ENCODE measurements at places on chromosomes 13 and 19. TPM values are rescaled to one million over a fixed set of nuclear protein-coding genes. Genes with fewer than 3 reads are reported as not detected.

DNA sequence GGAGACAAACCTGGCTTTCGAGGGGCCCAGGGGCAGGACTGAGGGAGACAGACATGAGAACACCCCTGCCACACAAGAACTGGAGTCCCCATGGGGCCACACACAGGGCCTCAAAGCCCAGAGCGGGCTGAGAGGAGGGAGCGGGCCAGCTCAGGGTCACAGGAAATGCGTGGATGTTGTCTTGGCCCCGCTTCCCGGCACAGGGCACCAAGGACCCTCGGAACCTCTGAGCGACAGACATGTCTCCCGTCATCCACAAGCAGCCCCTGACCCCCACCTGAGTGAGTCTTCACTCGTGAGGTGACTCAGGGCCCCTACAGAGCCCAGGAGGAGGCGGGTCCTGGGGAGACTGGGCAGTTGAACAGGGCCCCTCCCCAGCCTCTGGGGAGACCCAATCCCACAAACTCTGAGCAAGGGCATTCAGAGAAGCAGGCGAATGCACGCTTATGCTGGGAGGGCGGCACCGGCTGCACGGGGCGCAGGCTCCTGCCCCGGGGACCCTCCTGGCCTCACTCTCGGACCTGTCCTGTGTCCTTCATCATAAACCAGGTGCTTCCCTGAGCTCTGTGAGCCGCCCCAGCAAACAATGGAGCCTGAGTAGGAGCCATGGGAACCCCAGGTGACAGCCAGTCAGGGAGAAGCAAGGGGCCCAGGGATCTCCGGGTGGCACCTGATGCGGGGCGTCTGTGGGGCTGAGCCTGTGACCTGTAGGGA is 20.1 kb downstream of the SGTA start:
- peaks cover 94% of the 10 kb centered on the region for H3K36me3 ChIP-seq
- no peak overlapping the region for H3K27ac ChIP-seq
- no peak overlapping the region for H3K4me3 ChIP-seq
- DNase-seq, result no peak
- no peaks in the 10 kb centered on the region for H3K4me1 ChIP-seq
- H3K27me3 ChIP-seq, result no peaks in the 10 kb centered on the region

Gene CYP2S1
- total RNA-seq, result 0.44 TPM

DNA sequence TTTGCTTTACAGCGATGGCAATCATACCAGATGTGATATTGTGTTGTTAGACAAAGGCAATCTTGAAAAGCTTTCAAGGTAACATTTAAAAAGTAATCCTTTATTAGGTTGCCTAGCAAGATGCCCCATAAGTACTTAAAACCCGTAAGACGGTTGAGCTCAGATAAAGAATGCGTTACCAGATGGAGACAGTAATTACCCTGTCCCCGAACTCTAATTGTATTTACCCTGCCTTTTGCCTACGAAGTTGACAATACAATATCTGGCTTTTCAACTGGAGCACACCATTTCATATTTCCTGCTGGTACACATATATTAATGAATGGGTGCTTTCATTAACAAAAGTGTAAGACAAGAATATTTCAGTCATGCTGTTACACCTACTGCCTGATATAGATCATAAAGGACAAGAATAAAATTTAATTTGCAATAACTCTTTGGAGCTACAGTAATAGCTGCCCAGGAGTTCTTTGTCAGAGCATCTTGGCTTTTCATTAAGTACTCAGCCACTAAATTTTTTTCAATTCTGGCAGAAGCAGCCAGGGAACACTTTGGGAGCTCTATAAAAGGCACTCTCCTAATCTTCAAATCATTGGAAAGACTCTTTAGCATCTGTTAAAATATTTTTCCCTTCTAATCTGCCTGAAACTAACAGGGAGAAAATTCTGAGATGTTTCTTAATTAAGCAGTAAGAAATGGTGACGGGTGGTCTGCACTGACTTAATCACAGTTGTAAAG is 63.8 kb downstream of the DCT start:
- no peak for DNase-seq
- H3K36me3 ChIP-seq, result no peaks in the 10 kb centered on the region
- H3K4me1 ChIP-seq, result no peaks in the 10 kb centered on the region
- no peaks in the 10 kb centered on the region for H3K27me3 ChIP-seq

- H3K4me3 ChIP-seq, result no peak overlapping the region
- H3K27ac ChIP-seq, result no peak overlapping the region
- no peaks in the 10 kb centered on the region for H3K36me3 ChIP-seq
Measured at GRCh38 chr13:90768116-90768515, 579.4 kb upstream of the MIR17HG start.

DNA sequence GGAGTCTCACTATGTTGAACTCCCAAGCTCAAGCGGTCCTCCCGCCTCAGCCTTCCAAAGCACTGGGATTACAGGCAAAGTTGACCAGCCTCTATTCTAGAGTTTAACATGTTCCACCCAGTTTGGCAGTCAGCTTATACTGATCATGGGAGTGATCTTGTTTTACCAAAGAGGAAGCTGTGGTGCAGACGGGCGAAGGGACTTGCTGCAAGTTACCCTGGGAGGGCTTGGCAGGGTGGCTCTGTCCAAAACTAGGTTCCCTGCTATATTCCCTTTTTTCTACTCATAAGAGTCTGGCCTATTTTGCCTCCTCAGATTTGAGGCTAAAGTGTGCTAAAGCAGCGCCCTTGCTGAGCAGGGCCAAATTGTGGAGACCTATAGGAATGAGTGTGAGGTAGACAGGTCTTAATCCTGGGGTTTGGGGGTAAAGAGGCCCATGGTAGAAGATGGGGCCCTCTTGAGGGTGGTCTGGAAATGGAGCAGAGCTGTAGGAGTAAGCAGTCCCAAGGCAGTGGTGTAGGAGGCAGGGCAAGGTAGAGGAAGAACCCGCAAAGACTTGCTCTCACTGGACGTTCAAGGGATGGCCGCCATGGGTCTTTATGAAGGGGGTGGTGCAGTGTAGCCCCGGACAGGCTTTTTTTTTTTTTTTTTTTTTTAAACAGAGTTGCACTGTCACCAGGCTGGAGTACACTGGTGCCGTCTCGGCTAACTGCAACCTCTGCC is 3.3 kb downstream of the RPS19 start:
- H3K27me3 ChIP-seq, result no peaks in the 10 kb centered on the region
- H3K4me1 ChIP-seq, result peaks cover 26% of the 10 kb centered on the region
- H3K4me3 ChIP-seq, result no peak overlapping the region

Gene F7
- total RNA-seq, result 0.40 TPM

Gene N4BP2L1
- 23.4 TPM for total RNA-seq

- H3K4me3 ChIP-seq, result no peak overlapping the region
- H3K27me3 ChIP-seq, result no peaks in the 10 kb centered on the region
- H3K27ac ChIP-seq, result no peak overlapping the region
Measured at GRCh38 chr13:113013303-113013702, 44.3 kb downstream of the MCF2L start.

DNA sequence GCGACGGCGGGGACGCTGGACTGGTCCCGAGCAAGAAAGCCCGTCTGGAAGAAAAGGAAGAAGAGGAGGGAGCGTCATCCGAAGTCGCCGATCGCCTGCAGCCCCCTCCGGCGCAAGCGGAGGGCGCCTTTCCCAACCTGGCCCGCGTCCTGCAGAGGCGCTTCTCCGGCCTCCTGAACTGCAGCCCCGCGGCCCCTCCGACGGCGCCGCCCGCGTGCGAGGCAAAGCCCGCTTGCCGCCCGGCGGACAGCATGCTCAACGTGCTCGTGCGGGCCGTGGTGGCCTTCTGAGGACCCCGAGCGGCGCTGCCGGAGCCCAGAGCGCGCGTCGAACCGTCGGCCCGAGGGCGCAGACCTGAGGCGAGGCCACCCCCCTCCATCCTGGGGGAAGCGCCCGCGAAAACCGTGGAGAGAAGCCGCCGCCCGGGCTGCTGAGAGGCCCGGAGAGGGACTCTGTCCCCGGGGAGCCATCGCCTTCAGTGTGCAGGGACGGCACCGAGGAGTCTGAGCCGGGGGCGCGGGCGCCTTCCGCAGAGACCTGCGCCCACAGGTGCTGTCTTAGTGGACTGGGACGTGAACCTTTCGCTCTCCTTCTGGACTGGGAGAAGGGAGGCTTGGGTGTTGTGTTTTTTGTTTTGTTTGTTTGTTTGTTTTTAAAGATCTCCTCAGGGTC is 3.5 kb downstream of the IER2 start:
- no peak for DNase-seq
- H3K27me3 ChIP-seq, result peaks cover 3% of the 10 kb centered on the region
- H3K36me3 ChIP-seq, result peaks cover 10% of the 10 kb centered on the region
- peak overlapping the region; percentile 75 for H3K4me3 ChIP-seq

- DNase-seq, result no peak
- peak overlapping the region; percentile 83 for H3K27ac ChIP-seq
- peaks cover 11% of the 10 kb centered on the region for H3K4me1 ChIP-seq
- H3K27me3 ChIP-seq, result no peaks in the 10 kb centered on the region
Measured at GRCh38 chr13:33206425-33206824, 79.1 kb downstream of the STARD13 start.

Gene RDH8
- total RNA-seq, result not detected

Gene MEDAG
- total RNA-seq, result 10.8 TPM

Gene DNAJB1
- total RNA-seq, result 91.1 TPM

GRCh38 chr19:34669305-34669704 is 7.7 kb downstream of the SCGB2B2 start:
- DNase-seq, result no peak
- H3K4me1 ChIP-seq, result peaks cover 14% of the 10 kb centered on the region
- no peak overlapping the region for H3K27ac ChIP-seq
- no peaks in the 10 kb centered on the region for H3K36me3 ChIP-seq
- no peak overlapping the region for H3K4me3 ChIP-seq

DNA sequence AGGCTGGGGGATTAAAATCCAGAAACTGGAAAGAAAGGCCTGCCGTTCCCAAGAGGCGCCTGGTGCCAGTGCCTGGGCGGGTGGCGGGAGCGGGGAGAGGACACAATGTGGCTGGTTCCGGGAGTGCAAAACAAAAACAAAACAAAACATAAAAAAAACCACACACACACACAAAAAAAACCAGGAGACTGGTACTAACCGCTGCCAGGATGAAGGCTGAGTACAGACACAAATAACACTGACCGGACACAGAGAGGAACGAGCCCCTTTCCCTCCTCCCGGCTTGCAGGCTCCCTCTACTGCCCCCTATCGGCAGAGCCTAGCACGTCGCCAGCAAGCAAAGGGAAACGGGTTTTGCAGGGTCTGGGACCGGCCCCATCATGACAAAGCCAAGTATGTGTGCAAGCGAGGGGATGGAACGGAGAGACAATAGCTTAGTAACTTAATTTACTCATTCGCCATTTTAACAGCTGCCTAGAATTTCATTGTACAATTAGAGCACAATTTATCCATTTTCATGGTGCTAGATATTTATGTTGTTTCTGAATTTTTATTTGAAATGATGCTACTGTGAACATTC is 17.9 kb upstream of the ZDHHC20 start:
- no peaks in the 10 kb centered on the region for H3K27me3 ChIP-seq
- no peaks in the 10 kb centered on the region for H3K36me3 ChIP-seq

GRCh38 chr19:7255119-7255518 is 39.1 kb downstream of the INSR start:
- H3K4me3 ChIP-seq, result no peak overlapping the region
- no peak for DNase-seq
- no peak overlapping the region for H3K27ac ChIP-seq
- H3K27me3 ChIP-seq, result no peaks in the 10 kb centered on the region
- peaks cover 1% of the 10 kb centered on the region for H3K36me3 ChIP-seq

- no peaks in the 10 kb centered on the region for H3K36me3 ChIP-seq
- no peaks in the 10 kb centered on the region for H3K27me3 ChIP-seq
- no peak overlapping the region for H3K4me3 ChIP-seq
- H3K27ac ChIP-seq, result no peak overlapping the region
Measured at GRCh38 chr13:105073041-105073440, 1462.4 kb downstream of the EFNB2 start.

- no peak overlapping the region for H3K4me3 ChIP-seq
- no peak overlapping the region for H3K27ac ChIP-seq
- no peaks in the 10 kb centered on the region for H3K27me3 ChIP-seq
- H3K4me1 ChIP-seq, result peaks cover 3% of the 10 kb centered on the region
- DNase-seq, result no peak
- H3K36me3 ChIP-seq, result no peaks in the 10 kb centered on the region
Measured at GRCh38 chr13:108983273-108983672, 353.9 kb downstream of the MYO16 start.

DNA sequence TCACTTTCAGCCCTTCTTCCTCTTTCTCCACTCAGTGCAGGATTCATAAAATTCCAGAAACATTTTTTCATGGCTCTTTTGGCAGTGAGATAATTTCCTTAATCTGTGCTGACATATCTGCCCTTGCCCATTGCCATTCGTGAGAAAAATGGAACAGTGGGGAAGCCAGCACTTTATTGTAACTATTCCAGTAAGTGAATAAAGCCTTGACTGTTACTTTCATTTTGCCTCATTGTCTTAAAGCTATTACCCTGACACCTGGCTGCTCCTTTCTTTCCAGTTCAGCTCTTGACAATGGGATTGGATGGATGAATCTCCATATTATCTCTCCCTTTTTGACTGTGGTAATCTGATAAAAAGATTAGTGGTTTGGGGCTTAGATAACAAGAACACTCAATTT is 1068.1 kb upstream of the PCDH20 start:
- DNase-seq, result no peak
- no peaks in the 10 kb centered on the region for H3K36me3 ChIP-seq
- no peaks in the 10 kb centered on the region for H3K27me3 ChIP-seq
- H3K4me1 ChIP-seq, result no peaks in the 10 kb centered on the region
- no peak overlapping the region for H3K4me3 ChIP-seq

DNA sequence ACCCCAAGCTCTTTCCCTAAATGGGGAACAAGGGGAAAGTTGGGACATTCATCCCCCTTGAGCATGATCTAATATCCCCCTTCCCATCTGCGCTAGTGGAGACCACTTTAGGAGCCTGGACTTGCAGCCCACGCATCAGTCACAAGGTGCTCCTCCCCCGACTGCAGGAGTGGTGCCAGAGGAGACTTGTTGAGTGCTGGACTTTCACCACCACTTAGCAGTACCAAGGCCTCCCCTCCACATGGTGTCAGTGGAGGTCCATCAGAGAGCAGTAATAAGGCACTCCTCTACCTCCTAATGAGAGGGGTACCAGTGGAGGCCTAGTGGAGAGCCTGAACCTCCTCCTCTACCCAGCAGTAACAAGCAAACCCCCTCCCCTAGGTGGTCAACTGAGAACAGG is 22.5 kb downstream of the CAB39L start:
- no peak overlapping the region for H3K4me3 ChIP-seq
- no peak overlapping the region for H3K27ac ChIP-seq
- DNase-seq, result no peak
- no peaks in the 10 kb centered on the region for H3K4me1 ChIP-seq
- H3K36me3 ChIP-seq, result no peaks in the 10 kb centered on the region
- H3K27me3 ChIP-seq, result no peaks in the 10 kb centered on the region

Gene LENG9
- total RNA-seq, result 1.2 TPM

- no peaks in the 10 kb centered on the region for H3K27me3 ChIP-seq
- H3K4me1 ChIP-seq, result no peaks in the 10 kb centered on the region
- no peak overlapping the region for H3K27ac ChIP-seq
- DNase-seq, result no peak
- no peaks in the 10 kb centered on the region for H3K36me3 ChIP-seq
Measured at GRCh38 chr13:106038752-106039151, 496.7 kb downstream of the EFNB2 start.

Gene SIGLECL1
- not detected for total RNA-seq

GRCh38 chr13:44718467-44718866 is 142.3 kb upstream of the TSC22D1 start:
- no peaks in the 10 kb centered on the region for H3K36me3 ChIP-seq
- no peaks in the 10 kb centered on the region for H3K27me3 ChIP-seq
- no peak overlapping the region for H3K4me3 ChIP-seq
